Substantia nigra (tissue), 51 donors: ENCODE measurements at places on chromosomes 1 and 21.

- no peak for DNase-seq
These were observed 199.5 kb downstream of the GPATCH2 start for GRCh38 chr1:217431395-217431794.

- no peak for DNase-seq
These were observed 360.1 kb upstream of the BEND5 start for GRCh38 chr1:49136738-49137251.

DNA sequence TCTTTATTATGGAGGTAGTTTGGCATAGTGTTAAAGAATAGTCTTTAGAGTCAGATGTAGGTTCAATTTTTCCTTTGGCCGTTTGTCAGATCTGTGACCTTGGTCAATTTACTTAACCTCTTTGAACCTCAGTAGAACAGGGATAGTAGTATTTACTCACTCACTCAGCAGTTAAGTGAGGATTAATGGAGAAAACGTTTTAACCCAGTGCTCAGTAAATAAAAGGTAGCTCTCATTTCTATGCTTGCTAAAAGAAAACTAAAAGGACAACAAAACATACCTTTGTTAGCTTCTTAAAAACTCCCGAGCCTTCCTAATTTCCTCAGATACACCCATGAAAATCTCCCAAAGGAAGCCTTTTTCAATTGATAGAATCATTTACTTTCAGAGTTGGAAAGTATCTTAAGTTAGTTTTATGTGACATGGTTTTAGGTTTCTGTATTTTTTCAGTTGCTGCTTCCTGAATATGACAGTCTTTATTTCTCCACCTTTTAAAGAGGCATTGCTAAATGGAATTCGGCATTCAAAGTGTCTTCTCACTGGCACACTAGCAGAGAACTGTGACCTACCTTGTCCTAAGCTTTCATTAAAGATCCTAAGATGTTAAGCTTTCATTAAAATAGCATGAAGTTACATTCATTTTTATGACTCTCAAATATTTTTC lies 7.8 kb downstream of the ABCD3 start:
- DNase-seq: no peak

- DNase-seq: no peak
These were observed 75.1 kb downstream of the VPS26C start for GRCh38 chr21:37192019-37192418.

GRCh38 chr1:71717186-71717585 lies 565.2 kb downstream of the NEGR1 start:
- DNase-seq: no peak

DNA sequence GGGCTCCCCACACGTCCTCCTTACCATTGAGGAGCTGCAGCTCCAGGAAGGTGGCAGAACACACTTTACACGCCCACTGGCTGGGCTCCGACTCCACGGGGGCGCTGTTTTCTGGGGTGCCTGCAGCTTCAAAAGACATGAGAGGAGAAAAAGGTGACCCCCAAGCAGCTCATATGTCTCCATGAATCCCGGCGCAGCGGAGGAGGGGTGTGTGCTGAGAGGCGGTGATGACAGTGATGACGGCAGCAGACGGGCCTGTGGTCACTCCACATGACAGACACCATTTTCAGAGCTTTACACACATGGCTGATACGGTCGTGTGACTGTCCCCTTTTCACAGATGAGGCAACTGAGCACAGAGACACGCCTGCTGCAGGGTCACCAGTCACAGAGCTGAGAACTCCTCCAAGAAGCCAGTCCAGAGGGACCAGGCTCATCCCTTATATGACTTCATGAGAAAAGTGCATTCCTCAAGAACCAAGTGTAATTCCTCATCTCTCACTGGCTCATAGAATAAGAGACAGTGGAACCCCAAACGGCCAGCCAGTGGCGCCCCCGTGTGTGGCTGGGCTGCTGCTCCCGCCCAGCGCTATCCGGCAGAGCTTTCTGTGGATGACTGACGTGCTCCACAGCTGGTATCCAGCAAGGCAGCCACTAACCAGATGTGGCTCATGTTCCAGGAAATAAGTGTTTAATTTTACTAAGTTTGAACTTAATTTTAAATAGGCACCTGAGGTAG lies 31.9 kb downstream of the PRDM15 start:
- no peak for DNase-seq

DNA sequence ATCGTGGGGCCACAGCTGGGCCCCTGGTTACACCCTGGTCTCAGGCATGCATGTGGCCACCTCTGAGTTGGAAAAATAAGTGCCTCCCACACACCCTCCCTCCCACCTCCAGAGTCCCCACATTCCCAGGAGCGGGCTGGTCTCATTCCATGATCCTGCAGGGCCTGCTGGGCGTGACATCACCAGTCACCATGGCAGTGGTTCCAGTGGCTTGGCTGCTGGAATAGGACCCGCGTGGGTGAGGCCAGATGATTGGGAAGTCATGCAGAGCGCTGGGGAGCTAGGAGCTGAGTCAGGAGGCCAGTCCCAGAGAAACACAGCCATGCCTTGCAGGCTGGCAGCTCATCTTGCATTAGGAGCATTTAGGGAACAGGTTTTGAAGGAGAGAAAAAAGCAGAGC lies 125.4 kb upstream of the TMEM51 start:
- DNase-seq: peak; percentile 23

DNA sequence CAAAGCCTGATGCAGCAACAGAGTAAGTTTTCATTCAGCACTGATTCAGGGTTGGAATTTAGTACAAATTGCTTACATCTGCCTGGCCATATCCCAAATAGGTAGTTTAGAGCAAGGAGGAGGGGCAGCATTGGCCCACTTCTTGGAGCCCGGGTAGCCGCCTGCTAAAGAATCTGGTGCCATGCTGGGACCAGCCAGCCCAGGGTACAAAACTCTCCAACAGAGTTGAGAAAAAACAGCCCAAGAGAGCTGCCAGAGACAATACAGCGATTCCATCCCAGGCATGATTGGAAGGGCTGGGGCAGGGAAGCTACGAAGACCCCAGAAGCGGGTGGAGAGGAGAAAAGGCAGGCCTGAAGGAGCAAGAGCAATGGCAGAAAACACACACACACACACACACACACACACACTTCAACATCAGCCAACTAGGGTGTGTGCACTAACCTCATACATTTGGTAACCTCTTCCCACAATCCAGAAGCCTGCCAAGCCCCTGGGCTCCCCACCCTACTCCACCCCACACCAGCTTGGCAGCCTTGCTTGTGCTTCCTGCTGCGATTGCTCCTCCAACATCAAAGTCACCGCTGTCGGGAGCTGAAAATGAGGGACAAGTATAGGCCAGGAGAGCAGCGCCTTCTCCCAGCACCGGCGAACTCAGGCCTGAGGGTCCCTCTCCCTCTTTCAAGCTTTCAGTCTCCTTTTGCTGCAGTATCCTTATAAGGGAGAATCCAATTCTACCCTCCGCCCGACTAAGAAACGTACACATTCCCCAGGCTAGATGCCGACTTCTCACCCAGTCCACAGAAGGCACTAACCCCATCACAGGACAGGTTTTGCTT lies 1.2 kb downstream of the PIK3C2B start:
- DNase-seq: peak; percentile 47

DNA sequence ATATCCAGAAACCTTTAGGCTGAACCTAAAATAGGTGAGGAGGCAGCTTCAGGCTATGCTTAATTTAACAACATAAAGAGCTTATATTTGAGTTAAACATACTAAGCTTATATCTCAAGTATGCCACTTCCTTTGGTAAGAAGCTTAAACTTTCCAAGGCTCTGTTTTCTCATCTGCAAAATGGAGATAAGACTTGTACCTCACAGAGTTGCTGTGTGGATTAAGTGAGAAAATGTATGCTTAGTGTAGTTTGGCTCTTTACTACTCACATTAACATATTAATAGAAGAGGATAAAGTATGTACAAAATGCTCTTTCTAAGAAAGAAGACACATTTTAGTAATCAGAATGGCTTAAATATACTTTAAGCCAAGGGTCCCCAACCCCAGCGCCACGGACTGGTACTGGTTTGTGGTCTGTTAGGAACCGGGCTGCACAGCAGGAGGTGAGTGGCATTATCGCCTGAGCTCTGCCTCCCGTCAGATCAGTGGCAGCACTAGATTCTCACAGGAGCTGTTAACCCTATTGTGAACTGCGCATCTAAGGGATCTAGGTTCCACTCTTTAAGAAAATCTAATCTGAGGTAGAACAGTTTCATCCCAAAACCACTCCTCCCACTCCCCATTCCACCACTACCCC lies 77.2 kb downstream of the HS2ST1 start:
- DNase-seq: no peak

DNA sequence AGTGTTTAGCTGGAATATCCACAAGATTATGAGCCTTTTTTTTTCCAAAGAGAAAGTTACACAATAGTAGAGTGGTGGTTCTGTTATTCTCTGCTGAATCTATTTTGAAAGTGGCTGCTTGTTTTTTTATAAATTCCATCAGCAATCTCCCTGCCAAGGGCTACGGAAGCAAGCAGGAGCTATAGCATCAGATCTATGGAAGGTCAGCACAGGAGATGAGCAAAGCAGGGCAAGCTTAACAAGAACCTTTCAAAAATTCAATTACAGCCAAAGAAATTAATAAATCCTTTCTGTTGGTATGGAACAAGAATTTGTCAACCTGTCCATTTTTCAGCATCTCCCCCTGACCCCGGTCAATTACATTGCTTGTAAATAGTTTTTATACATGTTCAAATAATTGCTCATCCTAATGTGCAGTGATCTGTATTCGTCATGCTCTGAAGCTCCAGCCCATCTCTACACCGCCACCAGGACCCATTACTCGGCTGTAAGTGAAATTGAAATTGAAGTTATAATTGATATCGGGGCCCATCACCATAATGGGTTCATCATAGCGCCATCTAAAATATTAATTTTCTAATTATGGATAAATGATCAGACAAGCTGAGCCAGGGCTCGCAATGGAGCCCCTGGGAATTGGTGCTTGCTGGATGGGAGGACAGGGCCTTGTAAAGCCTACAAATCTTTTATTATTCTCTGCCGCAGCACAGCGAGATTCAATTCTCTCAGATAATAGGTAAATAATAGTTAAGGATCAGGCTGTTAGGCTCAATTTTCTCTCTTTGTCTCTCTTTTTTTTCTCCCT lies 215.1 kb downstream of the ATG4C start:
- no peak for DNase-seq

DNA sequence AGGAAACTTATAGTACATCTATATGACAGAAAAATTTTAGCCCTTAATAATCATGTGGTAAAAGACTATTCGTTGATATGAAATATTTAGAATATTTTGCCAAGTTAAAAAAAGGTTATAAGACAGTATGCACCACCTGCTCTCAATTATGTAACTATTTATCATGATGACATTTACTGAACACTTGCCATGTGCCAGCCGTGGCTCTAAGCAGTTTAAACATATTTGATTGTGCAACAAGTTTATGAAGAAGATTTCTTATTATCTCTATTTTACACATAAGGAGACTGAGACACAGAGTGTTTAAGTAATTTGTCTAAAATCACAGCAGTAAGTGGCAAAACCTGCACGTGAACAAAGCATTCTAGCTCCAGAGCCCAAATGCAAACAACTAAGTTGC lies 199.3 kb upstream of the JUN start:
- DNase-seq: no peak

GRCh38 chr1:230099465-230099864 lies 32.4 kb downstream of the GALNT2 start:
- no peak for DNase-seq

- no peak for DNase-seq
These were observed 48.1 kb upstream of the FNBP1L start for GRCh38 chr1:93399781-93400180.

DNA sequence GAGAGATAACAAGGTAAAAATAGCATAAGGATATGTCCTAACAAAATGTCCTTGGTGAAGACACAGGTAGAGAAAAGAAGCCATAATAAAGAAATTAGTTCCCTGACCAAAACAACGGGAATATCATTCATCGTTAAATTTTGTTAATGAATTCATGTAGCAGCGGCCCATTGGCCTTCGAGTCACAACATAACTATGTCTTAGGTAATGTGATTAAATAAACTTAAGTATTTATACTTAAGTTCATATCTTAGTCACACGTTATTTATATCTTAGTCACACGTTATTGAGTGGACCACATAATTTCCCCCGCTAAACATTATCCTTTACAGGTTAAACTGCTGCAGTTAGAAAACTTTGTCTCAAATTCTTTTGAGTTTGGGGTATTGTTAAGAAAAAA lies 1.2 kb downstream of the NEXN start:
- DNase-seq: no peak

- no peak for DNase-seq
These were observed 97.0 kb upstream of the CACNA1E start for GRCh38 chr1:181386340-181386739.

DNA sequence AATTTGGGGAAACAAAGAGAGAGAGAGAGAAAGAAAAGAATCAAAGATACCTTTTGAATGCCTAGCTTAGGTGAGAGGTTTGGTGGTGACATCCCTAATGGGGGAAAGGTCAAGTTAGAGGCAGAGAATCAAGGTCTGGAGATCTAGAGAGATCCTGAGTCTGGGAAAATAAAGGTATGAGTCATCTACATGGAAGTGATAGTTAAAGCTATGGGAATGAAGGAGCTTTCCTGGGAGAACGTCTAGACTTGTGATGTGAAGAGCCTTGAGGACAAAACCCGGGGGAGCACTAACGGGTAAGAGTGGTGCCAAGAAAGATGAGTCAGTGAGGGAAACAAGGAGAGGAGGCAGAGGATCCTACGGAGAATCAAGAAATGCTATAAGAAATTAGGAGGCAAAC lies 110.8 kb upstream of the RUNX1 start:
- no peak for DNase-seq

DNA sequence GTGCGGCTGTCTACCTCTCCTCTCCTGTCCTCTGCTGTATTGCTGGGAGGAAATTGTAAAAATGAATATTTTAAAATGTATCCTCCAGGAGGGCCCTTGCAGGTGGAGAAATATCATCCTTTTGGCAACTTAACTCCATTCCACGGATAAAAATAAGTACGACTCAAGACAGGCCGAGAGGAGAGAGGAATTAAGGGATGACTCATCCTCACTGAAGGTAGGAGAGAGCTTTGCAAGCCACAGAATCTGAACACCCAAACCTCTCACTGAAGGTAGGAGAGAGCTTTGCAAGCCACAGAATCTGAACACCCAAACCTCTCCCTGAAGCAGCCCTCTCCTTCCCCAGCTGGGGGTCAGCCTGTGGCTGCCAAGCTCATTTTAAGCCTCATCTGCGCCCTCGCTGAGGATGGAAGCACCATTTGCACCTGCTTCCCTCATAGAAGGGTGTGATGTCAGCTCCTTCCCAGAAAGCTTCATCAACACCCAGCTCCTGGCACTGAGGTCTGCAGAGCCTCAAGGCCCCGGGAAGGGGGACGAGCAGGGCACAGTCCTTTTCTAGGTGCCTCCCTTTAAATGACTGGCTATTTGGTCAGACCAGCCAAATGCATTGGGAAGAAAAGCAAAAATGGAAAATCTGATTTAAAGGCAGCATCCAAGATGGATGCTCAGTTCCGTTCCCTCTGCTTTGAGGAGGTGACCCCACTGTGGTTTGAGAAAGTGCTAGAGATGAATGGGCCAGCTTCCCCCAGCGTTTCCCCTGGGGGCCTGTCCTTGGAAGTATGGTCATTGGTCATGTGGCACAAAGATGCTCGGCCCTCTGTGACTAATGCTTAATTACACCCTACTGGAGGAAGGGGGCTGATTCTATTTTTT lies 12.9 kb upstream of the SELENON start:
- no peak for DNase-seq
